Heart right ventricle (tissue), 16 donors: ENCODE measurements at places on chromosomes 13 and 19. TPM values are rescaled to one million over a fixed set of nuclear protein-coding genes. Genes with fewer than 3 reads are reported as not detected.

PLPPR2 gene
- total RNA-seq = 9.4 TPM

TEKTIP1 gene
- 0.53 TPM for total RNA-seq

PRDX2 gene
- 684 TPM for total RNA-seq

ZNF471 gene
- total RNA-seq = 7.7 TPM

APLP1 gene
- total RNA-seq = 35.3 TPM

PSG1 gene
- total RNA-seq = not detected

C19orf38 gene
- total RNA-seq = 0.30 TPM

CERS1 gene
- total RNA-seq = 0.56 TPM

RAB20 gene
- 9.4 TPM for total RNA-seq

CEACAM1 gene
- 5.4 TPM for total RNA-seq
